GM18507 (cell line): ENCODE measurements at places on chromosomes 3 and 15.

DNA sequence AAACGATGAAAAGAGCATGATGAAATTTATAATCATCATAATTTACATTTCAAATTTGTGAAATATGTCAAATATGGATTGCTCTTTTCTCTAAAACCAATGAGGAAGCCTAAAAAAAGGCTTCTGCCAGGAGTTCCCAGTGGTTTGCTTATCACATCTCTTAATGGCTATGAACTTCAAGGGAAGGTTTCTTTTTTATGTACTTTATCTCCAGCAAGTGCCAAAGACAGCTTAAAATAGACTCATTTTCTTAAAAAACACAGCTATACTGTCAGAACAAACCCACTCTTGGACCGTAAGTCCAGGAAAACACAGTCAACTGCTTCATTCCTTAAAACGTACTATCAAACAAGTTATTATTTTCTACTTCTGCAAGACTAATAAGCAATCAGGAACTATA lies 80.2 kb downstream of the DLG1 start:
- DNase-seq: no peak

DNA sequence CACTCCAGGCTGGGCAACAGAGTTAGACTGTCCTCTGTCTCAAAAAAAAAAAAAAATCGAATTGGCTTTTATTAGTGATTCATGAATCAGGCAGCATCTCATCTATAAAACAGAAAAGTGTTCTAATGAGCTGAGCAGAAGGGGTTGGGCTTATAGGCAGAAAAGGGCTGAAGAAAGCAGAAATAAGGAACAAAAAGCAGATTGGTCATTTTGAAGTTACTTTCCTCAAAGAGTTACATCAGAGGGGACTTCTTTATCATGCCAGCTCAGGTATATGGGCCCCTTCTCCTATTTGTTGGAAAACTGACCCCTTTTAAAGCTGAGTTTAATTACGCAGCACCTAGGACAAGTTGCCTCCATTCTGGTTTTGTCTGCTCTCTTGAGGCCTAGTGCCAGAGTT lies 722 bp upstream of the POGLUT1 start:
- no peak for DNase-seq

DNA sequence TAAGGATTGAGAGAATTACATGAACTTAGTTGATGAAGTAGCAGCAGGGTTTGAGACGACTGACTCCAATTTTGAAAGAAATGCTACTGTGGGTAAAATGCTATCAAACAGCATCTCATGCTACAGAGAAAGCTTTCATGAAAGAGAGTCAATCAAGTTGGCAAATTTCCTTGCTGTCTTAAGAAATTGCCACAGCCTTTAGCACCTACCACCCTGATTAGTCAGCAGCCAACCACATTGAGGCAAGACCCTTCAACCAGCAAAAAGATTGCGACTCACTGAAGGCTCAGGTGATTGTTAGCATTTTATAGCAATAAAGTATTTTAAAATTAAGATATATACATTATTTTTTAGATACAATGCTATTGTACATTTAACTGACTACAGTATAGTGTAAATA lies 80.9 kb downstream of the RAP2B start:
- no peak for DNase-seq

DNA sequence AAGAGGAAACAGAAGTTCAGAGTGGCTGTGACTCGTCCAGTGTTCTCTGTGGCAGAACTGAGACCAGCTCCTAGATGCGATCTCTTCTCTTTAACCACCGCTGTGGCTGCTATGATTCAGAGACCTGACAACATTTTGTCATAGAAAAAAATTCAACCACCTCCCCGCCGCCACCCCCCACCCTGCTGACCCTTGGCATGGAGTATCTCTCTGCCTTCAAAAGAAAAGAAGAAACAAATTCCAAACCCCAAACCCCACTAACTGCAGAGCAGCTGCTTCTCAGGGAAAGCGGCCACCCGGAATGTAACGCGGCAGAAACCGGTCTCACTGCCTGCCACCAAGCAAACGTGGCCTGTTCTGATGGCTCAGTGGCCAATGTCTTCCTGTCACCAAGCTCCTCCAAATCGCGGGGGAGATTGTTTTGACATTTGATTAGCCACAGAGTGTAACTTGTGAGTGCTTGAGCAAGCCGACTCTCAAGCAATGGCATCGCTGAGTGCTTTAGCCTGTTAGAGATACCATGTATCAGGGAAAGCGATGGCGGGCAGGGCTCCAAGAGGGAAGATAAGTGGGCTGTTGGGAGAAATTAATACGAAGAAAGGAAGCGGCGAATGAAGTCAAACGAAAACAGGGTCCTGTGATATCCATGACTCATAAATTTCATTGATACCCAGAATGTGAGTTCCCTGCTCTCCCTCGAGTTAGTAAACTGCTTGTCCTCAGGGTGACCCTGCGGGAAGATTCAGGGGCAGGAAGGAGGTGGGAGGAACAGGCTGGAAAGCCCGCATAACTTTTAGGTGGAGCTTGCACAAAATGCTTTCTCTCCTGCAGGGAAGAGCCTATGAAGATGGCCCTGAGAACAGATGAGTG lies 44.8 kb upstream of the TLE3 start:
- DNase-seq: no peak
